NCI-H69 (cell line): ENCODE measurements at places on chromosomes 12 and 14.

DNA sequence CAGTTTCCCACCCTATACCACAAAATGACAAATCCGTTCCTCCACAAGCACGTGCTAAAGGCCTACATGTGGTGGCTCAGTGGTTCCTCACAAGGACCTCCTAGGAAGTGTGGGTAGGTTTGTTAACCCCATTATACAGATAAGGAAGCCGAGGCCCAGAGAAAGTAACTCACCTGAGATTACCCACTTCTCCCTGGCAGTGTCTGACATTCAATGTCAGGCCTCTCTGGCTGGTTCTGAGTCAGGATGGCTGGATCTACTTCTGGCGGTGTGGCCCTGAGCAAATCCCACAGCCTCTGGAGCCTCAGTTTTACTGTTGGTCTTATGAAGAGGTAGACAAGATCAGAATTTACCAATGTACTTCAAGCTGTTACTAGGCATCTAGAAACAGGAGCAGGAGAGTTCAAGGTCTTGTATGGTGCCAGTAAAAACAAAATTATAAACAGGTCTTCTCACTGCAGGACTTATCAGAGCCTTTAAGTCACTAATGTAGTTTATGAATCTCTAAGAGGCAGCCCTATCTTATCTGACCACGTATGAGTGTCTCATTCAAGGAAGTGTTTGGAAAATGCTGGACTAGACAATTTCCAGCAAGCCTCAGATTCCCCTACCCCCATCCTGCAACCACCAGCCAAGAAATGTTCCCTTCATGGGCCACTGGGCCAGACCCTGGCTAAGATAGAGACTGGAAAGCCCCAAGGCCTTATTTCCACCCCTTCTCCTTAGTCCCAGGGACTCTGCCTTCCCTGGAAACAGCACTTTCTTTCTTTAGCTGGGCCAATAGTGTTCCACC lies 4.2 kb downstream of the HSPB8 start:
- DNase-seq: no peak

DNA sequence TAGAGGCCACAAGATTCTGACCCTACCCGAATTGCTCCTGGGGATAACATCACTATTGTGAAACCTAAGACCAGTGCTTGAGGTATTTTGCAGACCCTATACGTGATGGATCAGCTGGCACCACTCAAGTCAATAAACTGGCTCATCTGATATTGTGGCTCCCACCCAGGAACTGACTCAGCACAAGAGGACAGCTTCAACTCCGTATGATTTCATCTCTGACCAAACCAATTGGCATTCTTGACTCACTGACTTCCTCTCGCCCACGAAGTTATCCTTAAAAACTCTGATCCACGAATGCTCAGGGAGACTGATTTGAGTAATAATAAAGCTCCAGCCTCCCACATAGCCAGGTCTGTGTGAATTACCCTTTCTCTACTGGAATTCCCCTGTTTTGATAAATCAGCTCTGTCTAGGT lies 1036.1 kb upstream of the TMEM132C start:
- no peak for DNase-seq

- DNase-seq: peak; percentile 71
Observed at GRCh38 chr14:68795597-68796417, 2.9 kb upstream of the ZFP36L1 start.

- peak; percentile 18 for DNase-seq
Observed at GRCh38 chr14:95409477-95410272, 90.0 kb upstream of the CLMN start.

DNA sequence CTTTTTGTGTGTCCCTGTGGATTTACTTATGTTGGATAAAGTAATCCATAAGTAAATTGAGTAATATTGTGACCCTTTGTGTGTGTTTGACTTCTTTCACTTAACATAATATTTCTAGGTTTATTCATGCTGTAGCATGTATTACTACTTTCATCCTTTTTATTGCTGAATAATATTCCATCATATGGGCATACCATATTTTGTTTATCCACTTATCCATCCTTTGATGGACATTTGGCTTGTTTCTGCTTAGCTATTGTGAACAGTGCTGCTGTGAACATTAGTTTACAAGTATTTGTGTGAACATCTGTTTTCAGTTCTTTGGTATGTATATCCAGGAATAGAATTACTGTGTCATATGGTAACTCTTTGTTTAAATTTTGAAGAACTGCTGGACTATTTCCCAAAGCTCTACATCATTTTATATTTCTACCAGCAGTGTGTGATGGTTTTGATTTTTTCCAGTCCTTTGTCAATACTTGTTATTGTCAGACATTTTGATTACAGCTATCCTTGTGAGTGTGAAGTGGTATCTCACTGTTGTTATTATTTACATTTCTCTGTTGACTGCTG lies 25.2 kb downstream of the G2E3 start:
- DNase-seq: no peak

DNA sequence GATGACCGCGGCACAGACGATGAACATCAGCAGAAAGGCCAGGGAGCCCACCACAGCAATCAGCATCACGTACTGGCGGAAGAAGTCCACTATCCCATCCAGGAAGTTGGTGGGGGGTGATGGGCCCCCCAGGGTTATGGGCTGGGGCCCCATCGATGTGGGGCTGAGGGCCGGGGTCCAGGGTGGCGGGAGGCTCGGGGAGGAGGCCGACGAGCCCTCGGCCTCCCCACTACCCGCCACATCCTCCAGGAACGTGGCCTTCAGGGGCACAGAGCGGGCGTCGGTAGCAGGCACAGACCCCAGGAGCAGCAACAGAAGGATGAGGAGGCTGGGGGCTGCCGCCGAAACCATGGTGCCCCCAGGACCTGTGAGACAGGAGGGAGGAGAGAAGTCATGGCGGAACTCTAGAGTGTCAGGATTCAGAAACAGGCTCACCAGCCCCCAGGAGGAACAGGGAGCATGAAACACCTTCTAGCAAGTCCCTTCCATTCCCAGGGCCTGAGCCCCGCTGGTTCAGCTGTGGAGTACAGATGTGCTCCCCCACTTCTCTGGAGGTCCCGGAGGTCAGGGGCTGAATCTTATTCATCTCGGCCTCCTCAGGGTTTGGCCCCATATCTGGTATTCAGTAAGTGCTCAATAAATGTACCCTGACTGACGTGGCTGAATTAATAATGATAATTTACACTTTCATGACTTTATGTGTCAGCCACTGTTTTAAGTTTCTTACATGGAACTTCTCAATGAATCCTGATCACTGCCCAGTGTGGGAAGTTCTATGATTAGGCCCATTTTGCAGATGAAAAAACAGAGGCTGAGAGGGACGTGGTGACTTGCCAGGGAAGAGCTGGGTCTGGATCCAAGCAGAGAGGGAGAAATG lies 5.6 kb downstream of the TMEM119 start:
- no peak for DNase-seq

- peak; percentile 54 for DNase-seq
Observed at GRCh38 chr14:91893007-91893406, 25.7 kb upstream of the TC2N start.

- no peak for DNase-seq
Observed at GRCh38 chr12:12993367-12993766, 6.7 kb downstream of the HEBP1 start.

- DNase-seq: peak; percentile 1
Observed at GRCh38 chr12:19066475-19067001, 63.0 kb upstream of the PLEKHA5 start.

DNA sequence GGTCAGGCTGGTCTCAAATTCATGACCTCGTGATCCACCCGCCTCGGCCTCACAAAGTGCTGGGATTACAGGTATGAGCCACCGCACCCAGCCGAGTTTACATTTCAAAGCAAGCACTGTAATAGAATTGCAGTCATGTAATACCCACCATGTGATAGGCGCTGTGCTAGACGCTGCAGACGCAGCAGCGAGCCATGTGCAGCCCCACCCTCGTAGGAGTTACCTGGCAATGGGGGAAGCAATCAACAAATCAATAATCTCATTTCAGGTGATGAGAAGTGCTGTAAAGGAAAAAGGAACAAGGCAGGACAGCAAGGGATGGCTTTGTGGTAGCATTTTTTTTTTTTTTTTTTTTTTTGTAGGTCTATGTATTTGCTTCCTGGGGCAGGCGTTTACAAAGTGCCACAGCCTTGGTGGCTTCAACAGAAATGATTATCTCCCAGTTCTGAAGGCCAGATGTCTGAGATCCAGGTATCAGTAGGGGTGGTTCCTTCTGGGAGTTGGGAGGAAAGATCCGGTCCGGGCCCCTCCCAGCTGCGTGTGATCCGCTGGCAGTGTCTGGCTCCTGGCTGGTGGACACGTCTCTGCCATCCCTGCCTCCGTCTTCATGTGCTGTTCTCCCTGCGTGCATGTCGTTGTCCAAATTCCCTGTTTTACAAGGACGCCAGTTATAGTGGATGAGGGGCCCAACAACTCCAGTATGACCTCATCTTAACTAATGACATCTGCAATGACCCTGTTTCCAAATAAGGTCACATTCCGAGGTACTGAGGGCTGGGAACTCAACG lies 72.8 kb downstream of the TNFAIP2 start:
- no peak for DNase-seq

DNA sequence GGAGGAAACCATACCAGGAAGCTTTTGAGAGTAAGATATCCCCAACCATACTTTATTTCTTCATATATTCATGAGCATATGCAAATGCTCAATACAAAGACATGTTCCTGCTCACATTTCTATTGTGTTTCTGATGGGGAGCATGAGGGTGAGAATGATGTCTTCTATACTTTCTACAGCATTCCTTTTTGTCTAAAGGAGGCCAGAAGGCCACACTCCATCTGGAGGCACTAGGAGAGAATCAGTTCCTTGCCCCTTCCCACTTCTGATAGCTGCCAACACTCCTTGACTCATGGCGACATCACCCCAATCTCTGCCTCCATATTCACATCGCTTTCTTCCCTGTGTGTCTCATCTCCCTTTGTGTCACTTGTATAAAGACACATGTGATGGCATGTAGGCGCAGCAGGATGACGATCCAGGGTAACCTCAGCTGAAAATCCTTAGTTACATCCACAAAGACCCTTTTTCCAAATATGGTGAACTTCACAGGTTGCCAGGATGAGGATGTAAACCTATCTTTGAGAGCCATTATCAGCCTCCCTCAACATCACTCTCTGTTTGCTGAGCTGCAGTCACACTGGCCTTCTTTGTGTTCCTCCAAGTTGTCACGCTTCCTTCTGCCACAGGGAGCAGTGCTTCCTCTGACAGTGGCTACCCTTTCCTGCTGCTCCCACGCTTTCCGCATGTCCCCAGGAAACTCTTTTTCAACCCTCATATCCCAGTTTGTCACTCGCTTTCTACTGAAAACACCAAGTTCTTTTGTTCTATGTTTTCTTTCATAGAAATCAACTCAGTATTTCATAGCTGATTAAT lies 96.9 kb downstream of the STXBP6 start:
- peak; percentile 63 for DNase-seq

DNA sequence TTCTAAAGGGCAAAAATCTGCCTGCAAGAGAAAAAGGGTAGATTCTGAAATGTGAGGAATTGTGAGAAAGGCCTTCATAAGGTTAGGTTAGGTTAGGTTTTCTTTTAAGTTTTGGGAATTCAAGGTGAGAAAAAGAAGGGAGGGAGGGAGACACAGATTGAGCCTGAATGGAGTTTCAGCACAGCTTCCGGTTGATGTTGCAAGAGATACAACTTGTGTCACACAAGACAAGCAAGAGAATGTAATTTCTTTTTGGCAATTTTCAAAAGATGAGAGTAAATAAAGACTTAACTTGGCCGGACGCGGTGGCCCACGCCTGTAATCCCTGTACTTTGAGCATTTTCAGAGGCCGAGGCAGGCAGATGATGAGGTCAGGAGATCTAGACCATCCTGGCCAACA lies 63.8 kb downstream of the CPSF2 start:
- DNase-seq: no peak

DNA sequence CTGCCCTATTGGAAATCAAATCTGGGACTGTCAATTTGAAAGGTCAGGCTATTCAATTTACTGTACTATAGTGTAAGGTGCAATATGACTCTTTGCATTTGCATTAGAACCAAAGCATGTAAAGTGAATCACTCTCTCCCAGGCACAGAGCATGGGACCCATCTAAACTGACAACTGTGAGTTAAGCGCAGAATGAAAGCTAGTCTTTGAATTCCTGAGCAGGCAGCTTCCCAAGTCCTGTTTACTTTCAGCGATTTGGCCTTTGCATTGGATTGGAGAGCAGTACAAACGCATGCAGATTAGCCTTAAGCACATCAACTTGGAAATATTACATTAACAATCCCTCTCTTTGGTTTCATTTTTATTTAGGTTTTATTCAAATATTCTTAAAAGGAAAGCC lies 74.6 kb downstream of the RERG start:
- peak; percentile 6 for DNase-seq

DNA sequence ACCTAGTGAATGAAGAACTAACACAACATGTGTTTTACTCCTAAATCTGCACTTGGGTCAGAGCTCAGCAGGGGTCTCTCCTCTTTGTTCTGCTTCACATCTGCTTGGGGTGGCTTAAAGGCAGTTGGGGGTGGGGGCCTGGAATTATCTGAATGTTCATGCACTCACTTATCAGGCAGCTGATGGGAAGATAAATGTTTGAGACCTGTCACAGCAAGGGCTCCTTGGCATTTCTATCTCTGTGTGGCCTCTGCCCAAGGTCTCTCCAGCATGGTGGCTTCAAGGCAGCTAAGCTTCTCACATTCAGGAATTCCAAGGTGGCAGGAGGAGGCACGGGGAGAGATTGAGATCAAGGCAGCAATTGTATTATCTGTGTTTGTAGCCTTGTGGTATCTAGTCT lies 6.4 kb upstream of the HMGA2 start:
- DNase-seq: no peak

- DNase-seq: peak; percentile 84
Observed at GRCh38 chr14:69693801-69694729, 72.9 kb upstream of the SRSF5 start.

GRCh38 chr12:1217191-1217949 lies 226.3 kb downstream of the ERC1 start:
- peak; percentile 97 for DNase-seq

- no peak for DNase-seq
Observed at GRCh38 chr12:124210991-124211577, 83.8 kb upstream of the RFLNA start.

GRCh38 chr14:77667331-77667730 lies 40.5 kb downstream of the ALKBH1 start:
- DNase-seq: no peak

DNA sequence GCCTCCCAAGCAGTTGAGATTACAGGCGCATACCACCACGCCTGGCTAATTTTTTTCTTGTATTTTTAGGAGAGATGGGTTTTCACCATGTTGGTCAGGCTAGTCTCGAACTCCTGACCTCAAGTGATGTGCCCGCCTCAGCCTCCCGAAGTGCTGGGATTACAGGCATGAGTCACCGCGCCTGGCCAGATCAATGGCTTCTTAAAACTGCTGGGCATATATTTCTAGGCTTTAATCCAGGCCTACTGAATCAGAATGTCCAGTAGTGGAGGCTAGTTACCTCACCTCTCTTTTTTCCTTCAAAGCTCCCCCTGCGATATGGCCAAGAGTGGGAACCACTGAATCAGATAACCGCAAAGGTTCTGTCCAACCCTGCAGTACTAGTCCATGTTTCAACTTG lies 17.1 kb downstream of the POU6F1 start:
- no peak for DNase-seq

GRCh38 chr12:72053604-72054003 lies 115.0 kb downstream of the TPH2 start:
- DNase-seq: no peak

GRCh38 chr12:18782827-18783226 lies 44.9 kb downstream of the CAPZA3 start:
- DNase-seq: no peak
